ENCODE measurements at places on chromosomes 7 and 10.

DNA sequence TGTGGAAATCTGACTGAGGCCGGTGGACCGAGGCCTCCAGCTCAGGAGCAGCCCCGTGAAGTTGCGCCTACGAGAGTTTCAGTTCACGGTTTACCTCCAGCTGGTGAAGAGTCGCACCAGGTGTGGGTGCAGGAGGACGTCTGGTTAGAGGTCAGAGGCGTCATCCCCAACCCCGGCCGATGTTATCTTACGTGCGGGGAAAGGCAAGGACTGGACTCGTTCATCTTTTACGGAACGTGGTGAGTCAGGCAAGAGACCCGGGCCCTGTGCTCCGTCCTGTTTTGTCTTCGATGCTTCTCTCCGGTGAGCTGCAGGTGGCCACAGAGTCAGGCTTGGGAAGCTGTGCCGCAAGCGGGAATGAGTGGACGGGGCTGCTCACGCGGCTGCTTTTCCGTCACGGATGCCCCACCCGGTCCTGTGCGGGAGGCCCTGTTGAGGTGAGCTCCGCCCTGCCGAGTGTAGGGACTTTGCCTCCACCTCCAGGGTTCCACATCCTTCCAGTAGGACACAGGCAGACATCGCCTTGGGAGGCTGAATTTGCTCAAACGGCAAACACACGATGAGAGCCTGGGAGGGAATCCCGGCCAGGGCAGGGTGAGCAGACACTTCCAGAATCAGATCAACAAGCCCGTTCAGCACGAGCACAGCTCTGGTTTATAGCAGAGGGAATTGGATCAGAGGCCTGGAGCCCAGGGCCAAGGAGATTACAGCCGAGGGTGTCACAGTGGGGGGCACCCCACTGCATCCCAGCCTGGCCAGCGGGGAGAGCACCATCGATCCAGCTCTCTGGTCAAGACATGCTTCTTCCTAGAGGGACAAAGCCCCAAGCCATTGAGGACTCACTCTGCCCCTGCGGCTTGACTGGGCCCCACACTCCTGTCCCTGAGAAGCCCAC lies 50.1 kb upstream of the INPP5A start:
- DNase-seq = no peak

GRCh38 chr7:8442814-8443304 lies 9.4 kb downstream of the NXPH1 start:
- peak; percentile 73 for DNase-seq

DNA sequence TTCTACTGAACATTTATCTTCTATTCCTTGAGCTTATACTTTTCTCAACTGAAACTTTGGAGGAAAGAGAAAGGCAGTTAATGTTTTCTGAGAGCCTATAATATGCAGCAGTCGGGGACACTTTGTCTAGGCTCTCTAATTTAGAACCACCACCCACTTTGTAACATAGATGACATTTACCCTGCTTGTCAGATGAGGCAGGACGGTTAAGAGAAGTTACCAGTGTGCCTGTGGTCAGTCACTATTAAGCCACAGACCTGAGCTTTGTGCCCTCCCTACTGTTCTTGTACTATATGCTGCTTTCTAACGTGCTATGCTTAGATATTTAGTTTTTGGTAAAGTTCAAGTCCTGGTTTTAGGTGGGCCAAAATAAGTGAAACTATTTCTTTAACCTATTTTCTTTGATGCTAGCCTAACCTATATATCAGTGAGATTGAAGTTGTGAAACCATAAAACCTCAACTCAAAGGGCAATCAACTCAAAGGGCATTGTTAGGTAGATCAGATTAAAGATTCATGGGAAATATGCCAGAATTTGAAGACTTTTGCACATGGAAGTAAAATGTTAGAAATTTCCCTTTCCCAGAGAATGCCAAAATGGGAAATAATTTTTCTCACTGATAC lies 156.5 kb upstream of the AGR3 start:
- DNase-seq = no peak

DNA sequence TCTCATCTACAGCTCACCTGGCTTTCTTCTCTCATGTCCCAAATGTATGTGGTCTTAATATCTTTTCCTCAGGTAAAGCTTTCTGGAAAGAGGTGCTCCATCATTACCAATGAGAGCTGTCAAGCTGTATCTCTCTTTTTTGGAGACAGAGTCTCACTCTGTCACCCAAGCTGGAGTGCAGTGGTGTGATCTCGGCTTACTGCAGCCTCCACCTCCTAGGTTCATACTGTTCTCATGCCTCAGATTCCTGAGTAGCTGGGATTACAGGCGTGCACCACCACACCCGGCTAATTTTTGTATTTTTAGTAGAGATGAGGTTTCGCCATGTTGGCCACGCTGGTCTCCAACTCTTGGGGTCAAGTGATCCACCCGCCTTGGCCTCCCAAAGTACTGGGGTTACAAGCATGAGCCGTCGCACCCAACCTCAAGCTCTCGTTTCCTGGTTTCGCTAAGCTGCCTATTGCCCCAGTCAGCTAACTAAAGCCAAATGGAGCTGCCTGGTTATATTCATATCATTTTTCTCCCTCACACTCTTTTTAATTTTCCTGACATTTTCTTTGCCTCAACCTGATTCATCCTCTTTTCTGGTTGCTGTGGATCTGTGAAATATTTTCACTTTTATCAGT lies 60.5 kb downstream of the SUFU start:
- no peak for DNase-seq

DNA sequence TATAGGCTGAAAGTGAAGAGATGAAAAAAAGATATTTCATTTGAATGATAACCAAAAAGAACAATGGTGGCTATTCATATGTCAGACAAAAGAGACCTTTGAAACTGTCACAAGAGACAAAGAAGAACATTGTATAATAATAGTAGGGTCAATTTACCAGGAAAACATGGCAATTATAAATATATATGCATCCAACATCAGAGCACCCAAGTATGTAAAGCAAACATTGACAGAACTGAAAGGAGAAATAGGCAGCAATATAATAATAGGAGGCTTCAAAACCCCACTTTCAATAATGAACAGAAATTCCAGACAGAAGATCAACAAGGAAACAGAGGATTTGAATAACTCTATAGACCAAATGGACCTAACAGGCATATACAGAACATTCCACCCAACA lies 876.2 kb downstream of the GRID1 start:
- no peak for DNase-seq

- no peak for DNase-seq
Observed at GRCh38 chr7:132518102-132518838, 58.0 kb downstream of the PLXNA4 start.

DNA sequence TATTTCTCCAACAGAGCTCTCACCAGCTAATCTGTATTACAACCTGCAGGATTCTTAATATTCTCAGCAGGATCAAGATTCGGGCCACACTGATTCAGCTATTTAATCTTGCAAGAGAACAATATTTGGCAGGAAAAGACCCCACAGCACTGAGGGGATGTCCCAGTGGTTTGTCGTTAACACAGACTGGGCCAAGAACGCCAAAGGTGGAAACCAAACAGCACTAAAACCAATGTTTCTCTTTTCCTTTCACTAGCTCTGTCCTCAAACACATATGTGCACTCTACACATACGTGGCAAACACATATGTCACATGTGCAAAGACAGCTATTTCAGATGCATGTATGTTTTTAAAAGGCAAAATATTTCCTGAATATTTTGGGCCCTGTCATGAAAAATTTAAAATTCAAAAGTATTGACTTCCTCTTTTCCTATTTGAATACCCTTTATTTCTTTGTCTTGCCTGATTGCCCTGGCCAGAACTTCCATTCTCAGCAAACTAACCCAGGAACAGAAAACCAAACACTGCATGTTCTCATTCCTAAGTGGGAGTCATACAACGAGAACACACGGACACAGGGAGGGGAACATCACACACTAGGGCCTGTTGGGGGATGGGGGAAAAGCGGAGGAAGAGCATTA lies 51.7 kb upstream of the NEBL start:
- no peak for DNase-seq

DNA sequence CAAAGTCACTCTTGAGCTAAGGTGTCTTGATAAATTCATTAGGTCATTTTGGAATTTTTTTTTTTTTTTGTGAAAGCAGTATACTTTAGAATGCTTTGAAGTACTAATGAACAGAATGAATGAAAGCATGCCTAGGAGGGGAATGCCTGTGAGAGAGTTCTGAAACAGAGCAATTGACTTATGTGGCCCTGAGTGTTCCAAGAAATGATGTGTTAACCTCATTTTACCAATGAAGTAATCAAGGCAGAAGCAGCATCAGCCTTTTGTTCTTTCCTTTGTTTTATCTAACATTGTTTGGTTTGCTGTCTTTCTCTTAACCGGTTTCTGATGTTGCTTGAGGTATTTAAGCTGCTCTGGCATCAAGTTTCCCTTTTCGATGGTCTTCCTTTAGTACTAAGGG lies 154.6 kb upstream of the HGF start:
- DNase-seq = no peak

- no peak for DNase-seq
Observed at GRCh38 chr10:6766131-6766801, 186.2 kb upstream of the PRKCQ start.

DNA sequence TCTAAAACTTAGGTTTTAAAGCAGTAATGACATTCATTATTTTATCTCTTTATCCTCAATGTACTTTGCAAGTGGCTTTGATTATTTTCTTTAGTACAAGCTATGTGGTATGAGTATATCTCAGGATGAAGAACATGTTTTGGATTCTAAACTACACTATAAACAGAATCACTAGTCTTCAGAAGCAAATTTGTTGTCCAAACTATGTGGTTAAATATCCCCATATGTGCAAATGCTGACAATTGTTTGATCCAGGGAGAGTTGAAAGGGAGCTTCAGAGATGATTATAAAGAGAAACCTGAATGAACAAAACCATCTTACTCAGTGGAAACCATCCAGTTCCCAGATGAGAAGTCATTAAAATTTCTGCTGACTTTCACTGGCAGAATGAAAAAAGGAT lies 179.3 kb downstream of the MDFIC start:
- no peak for DNase-seq

- no peak for DNase-seq
Observed at GRCh38 chr7:89714131-89714530, 440.1 kb upstream of the STEAP1 start.

GRCh38 chr7:23011222-23011924 lies 2.6 kb downstream of the HYCC1 start:
- no peak for DNase-seq

GRCh38 chr7:85150624-85151023 lies 36.2 kb downstream of the SEMA3D start:
- no peak for DNase-seq

GRCh38 chr7:78379148-78379547 lies 580.6 kb downstream of the PHTF2 start:
- no peak for DNase-seq

DNA sequence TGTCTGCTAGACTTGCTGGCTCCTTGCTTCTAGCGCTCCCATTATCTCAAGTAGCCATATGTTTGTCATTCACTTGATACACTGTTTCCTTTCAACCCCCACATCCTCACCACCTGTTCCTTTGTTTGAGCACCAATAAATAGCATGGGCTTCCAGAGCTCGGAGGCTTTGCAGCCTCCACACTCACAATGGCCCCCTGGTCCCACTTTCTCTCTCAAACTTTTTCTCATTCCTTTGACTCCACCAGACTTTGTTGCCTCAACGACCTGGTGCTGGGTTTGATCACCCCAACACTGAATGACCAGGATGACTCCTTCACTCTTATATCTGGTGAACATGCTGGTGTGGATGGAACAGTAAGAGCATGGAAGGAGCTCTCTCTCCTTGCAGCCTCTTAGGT lies 114.5 kb upstream of the TRIM24 start:
- no peak for DNase-seq

DNA sequence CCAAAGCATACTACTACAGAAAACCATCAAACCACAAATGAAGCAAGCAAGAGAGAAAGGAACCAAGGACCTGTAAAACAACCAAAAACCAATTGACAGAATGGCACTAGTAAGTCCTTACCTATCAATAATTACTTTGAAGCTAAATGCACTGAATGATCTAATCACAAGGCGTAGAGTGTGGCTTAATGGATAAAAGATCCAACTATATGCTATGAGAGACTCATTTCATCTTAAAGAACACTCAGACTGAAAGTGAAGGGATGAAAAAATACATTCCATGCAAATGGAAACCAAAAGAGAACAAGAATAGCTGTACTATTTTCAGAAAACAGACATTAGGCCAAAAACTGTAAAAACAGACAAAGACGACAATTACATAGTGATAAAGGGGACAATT lies 70.7 kb downstream of the CRPPA start:
- no peak for DNase-seq

DNA sequence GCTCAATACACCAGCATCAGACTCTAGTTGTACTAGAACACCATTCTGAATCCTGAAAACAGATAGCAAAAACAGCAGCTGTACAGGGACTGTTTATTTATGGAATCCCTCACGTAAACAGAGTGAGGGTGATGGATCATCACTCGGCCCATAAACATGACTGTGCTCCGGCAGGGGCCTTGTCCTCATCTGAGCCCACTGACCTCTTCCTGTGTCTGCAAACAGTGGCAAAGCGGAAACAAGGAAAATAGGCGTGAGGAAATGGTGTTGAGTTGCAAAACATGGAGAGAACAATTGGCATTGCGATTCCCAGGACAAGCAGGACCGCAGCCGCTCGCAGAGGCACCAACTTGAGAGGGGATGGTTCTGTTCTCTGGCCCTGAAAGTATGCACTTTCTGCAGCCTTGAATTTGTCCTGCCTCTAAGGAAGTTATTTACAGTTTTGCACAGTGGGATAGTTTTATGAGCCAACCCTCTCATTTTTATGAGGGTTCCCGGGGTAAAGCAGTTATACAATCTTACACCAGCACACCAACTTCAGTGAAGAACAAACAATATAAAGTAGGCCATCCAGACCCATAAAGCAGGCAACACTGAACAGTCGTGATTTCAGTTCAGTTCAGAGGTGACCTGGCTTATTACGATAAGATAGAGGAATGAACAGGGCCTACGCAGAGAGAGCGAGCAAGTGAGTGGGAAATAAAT lies 248.0 kb upstream of the FZD8 start:
- no peak for DNase-seq

GRCh38 chr7:47460251-47460989 lies 121.5 kb downstream of the TNS3 start:
- no peak for DNase-seq

GRCh38 chr10:44958196-44958897 lies 1.3 kb upstream of the RASSF4 start:
- DNase-seq = no peak

GRCh38 chr10:14491811-14492210 lies 161.1 kb upstream of the FRMD4A start:
- DNase-seq = no peak
